ENCODE measurements at places on chromosomes 16 and 17.
A peak's percentile ranks its signal among the peaks of the same experiment; 100 is the strongest.

- no peak for DNase-seq
Measured at GRCh38 chr17:419073-419735, 66.6 kb upstream of the RPH3AL start.

- DNase-seq = no peak
Measured at GRCh38 chr17:67403065-67403464, 26.0 kb downstream of the PITPNC1 start.

DNA sequence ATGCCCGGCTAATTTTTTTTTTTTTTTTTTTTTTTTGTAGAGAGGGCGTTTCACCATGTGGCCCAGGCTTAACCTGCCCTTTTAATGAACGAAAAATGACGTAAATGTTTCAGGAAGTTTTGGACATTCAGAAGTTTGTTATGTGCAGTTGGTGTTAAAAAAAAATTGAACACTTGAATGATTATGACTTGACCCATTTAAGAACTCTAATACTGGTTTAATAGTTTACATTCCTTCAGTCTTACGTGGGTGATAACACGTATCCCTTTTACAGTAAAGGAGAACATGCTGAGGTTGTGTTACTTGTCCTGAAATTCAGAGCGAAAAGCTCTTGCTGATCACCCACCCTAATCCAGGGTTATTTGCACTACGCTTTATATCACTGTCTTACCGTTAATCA lies 1.7 kb downstream of the MLYCD start:
- DNase-seq = no peak

DNA sequence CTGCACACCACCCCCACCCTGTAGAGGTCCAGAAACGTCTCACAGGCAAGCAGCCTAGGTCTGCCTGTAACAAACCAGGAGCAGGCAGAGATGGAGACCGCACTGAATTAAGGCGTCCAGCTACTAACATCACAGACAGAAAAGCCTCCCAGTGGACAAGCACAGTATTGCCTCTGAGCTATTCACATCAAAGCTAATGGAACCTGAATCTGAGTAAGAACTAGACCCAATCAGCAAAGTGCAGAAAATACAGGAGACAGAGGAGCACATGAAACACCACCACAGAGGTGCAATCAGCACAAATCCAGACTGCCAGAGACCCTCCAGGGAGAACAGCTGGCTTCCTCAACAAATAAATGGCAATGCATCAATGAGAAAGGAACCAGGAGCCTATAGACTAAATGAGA lies 22.2 kb upstream of the PEMT start:
- peak; percentile 62 for DNase-seq

GRCh38 chr17:78780335-78780734 lies 1.7 kb downstream of the CYTH1 start:
- DNase-seq = no peak

GRCh38 chr16:67298277-67298676 lies 18.9 kb downstream of the PLEKHG4 start:
- DNase-seq = no peak

GRCh38 chr17:82915010-82915756 lies 75.4 kb upstream of the ZNF750 start:
- DNase-seq = no peak

DNA sequence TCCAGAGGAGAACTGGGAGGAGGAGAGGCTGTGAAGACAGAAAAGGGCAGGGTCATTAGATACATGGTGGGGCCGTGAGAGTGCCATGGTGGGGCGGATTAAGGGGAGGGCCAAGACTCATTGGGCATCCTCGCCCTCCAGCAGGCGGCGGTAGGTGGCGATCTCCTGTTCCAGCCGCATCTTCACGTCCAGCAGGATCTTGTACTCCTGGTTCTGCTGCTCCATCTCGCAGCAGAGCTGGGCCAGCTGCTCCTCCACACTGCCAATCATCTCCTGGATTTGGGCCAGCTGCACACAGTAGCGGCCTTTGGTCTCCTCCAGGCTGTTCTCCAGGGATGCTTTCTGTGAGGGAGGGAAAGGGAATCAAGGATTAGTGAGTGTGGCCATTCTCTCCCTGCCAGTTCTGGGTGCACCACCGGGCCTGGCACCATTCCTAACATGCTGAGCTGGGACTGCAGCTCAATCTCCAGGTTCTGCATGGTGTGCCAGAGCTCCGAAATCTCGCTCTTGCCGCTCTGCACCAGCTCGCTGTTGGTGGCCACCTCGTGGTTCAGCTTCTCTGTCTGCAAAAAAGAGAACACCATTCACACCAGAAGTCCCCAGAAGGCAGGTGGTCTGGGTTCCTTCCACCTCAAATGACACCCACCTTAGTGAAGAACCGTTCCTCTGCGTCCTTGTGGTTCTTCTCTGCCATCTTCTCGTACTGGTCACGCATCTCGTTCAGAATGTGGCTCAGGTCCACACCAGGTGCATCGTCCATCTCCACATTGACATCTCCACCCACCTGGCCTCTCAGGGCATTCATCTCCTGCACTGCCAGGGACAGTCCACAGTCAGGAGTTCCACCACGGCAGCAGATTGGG lies 129.0 kb downstream of the CCDC144A start:
- DNase-seq = no peak

- no peak for DNase-seq
Measured at GRCh38 chr16:63717806-63718205, 1404.1 kb downstream of the CDH11 start.

GRCh38 chr16:22386976-22387375 lies 12.6 kb upstream of the CDR2 start:
- peak; percentile 67 for DNase-seq

GRCh38 chr17:83092931-83093330 lies 13.5 kb downstream of the METRNL start:
- DNase-seq = no peak

DNA sequence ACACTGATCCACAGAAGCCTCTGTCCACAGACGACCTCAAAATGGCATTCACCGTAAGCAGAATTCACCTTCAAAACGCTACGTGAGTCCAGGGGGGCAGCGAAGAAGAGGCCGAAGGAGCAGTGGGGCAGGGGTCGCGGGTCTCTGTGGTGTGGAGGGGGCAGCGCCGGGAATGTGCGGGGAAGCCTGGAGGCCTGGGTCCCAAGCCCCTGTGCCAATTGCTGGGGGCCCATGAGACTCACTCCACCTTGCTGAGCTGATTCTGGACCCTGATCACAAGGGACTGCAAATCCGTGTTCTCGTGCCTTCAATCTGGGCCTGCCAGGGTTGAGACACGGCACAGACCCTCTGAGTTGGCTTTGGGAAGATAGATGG lies 43.3 kb upstream of the SMPD3 start:
- no peak for DNase-seq

DNA sequence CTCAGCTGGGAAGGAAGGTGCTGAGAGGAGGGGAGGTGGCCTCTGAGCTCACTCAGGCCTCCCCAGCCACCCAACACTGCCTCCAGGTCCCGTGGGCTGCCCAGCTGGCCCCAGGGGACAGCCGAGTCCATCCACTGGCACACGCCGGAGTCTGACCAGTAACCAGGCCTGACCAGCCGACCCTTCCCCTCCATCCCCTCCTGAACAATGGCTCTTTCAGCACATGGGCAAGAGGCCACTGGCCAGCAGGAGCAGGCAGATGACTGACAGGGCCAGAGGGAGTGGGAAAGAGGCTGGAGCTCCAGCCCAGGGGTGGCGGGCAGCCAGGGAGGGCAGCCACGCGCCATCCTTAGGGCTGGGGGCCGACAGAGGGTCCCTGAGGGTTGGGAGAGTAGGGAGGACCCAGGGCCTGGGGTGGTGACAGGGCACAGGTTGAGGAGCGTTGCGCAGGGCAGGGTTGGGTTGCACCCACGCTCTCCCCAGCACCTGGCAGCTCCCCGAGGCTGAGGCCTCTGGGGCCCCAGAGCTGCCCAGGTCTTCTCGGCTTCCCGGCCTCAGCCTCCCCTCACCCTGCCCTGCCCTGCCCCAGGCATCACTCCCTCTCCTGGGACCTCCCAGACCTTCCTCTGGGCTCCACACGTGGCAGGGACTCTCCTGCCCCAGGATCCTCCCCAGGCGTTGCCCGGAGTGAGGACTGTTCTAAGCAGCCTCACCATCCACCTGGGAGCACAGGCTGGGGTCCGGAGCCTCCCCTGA lies 20.2 kb upstream of the SLC38A10 start:
- DNase-seq = no peak

DNA sequence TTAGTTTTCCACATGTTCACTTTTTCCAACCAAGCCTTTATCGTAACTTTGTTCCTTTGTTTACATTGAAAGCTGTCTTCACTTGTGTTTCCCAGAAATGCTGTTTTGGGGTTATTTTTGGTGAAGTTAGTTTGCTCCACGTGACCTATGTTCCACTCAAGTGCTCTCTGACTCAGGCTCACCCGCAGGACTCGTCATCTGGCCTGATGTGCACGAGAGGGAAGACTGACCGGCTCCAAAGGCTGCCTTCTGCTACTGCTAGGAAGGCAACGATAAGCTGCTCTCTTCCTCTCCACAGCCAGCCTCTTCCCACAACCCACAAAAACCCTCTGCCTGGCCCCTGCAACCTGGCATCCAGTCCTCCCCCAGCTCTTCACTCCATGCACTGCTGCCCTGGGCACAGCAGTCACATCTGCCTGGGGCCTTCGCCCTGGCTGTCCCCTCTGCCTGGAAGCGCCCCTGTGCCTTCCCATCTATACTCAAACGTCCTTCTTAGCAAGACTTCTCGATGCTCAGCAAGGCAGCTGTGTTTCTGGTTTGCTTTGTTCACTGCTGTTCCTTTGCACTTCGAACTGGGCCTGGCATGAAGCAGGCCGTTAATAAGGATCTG lies 28.0 kb downstream of the ZCCHC14 start:
- no peak for DNase-seq

DNA sequence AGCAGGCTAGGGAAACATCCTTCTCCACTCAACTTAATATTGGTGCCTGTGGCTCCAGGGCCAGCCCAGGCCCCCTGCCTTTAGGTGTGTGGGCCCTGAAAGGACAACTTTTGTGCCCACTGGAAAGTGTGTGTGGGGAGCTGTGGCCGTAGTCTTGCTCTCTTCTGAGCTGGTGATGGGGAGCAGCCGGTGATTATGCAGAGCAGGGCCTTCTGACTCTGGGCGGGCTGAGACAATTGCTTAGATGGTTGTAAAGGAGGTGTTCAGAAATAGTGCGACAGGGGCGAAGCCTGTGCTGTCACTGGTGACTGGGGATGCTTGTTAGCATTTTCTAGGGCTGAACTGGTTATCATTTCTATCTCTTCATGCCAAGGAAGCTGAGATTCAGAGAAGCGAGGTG lies 62.6 kb downstream of the MSI2 start:
- no peak for DNase-seq

- no peak for DNase-seq
Measured at GRCh38 chr16:88789594-88789993, 4.6 kb upstream of the PIEZO1 start.

- no peak for DNase-seq
Measured at GRCh38 chr17:12579288-12579687, 86.4 kb upstream of the MYOCD start.

GRCh38 chr17:34306466-34306865 lies 12.8 kb upstream of the CCL8 start:
- DNase-seq = no peak

DNA sequence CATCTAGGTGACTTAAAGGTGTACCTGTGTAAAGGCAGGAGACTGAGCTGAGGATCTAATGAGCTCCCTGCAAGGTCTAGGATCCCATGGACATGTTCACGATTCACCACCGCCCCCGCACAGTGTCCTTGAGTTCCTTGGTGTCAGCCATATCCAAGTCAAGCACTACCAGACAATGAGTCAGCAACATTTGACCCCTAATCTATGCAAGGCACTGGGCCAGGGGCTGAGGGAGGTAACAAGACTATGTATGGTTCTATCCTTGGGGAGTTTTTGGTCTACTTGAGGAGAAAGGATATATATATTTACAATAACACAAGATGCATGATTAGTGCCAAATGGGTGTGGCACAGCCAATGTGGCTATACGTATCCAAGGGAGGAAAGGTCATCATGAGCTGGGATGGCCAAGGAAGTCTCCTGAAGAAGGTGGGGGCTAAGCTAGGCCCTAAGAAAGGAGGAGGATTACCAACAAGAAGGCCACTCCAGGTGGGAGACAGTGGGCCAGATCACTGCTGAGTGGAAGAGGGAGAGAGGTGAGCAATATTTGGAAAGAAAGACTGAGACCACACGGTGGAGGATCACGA lies 35.0 kb downstream of the ITGB3 start:
- DNase-seq = no peak

DNA sequence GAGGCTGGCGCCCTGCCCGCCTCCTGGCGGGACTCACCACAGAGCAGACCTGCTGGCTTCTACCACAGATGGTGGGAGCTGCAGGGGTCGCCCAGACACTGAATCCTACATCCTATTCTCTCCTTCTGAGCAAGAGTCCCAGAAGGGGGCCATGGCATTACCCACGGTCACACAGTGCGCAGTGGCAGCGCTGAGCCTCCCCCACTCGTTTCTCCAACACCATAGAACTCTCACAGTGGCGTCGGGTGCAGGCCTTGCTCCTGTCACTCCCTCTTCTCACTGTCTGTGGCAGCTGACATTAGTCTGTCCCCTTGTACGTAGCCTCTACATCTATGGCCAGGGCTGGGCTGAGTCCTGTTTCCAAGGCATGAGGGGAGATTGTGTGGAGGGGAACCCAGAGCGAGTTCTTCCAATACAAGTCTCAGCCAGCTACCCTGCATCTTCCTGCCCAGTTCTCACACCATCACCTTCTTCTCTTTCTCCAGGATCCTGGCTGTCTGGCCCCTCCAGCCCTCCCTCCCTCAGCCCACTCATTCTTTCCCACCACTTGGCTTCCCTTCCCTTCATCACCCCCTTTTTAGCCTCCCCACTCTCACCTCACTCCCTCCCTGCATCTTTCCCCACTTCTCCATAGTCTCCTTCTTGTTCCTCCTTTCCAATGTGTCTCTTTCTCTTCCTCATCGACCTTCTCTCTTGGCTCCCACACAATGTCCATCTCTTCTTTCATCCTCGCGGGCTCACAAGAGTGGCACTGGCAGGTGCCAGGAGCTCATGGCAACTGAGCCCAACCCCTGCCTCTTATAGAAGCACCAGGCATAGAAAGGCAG lies 5.9 kb downstream of the UBTF start:
- DNase-seq = no peak

- DNase-seq = no peak
Measured at GRCh38 chr17:60559995-60560859, 34.2 kb upstream of the APPBP2 start.

GRCh38 chr17:64356304-64356686 lies 34.4 kb downstream of the PECAM1 start:
- DNase-seq = no peak

- no peak for DNase-seq
Measured at GRCh38 chr16:63981639-63982038, 1140.2 kb downstream of the CDH11 start.

- no peak for DNase-seq
Measured at GRCh38 chr17:49861150-49861884, 13.4 kb upstream of the TAC4 start.

GRCh38 chr16:23213831-23214230 lies 31.3 kb downstream of the SCNN1G start:
- DNase-seq = no peak

DNA sequence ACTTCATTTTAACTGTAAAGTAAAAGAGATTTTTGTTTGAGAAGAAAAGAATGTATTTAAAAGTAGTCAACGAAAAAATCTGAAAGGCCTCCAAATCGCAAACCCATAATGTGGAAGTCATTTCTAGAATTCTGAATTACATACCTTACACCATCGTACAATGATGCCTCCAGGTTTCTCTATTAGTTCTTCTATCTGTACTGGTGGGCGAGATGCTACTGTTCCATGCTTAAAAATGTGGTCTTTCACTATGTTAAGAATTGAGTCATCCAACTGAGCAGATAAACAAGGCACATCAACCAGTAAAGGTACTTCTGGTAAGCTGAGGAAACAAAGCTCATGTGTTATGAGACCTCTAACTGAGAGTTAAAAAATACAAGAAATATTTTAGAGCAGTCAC lies 28.5 kb downstream of the CRLF3 start:
- DNase-seq = no peak
